NCI-H2081 treated with DMSO at 0.1 percent for 48 hours (cell line): ENCODE measurements at places on chromosomes 5 and 9.

GRCh38 chr9:126391713-126392661 is 65.4 kb downstream of the MVB12B start:
- no peak for DNase-seq

DNA sequence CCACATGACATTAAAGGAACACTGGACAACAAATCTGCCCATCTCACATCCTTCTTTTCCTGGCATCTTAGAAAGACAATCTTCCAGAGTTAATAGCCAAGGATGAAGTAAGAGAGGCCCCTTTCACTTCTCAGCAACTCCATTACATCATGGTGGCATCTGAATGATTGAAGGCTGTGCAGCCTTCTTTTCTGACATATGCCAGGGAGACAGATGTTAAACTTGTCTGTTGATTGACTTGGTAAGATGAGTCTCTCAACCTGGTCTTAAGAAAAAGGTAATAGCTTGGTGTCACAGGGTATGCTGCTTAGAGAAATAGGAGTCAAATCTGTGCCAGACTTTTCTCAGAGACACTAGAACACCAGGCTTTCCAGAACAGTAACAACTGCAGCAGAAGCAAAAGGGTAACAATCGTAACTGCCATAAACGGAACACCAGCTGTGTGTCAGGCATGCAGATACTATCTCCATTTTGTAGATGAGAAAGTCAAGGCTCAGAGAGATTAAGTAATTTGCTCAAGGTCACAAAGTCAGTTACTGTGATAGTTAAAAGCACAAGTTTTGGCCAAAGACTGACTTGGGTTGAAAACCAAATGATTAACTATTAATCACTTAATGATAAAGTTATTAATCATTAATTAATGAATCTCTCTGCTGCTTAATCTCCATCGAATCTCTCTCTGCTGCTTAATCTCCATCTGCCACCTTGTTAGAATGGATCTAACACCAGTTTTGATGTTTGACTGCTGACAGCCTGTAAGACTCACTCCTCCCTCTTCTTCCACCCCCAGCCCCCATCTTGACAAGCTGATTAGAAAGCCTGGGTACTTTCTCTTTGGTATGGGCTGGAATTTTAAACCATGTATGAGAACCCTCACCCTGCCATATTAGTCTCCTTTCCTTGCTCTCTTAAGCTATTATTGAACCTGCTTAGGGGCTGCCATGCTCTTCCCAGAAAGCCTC is 353.5 kb downstream of the ENC1 start:
- no peak for DNase-seq

DNA sequence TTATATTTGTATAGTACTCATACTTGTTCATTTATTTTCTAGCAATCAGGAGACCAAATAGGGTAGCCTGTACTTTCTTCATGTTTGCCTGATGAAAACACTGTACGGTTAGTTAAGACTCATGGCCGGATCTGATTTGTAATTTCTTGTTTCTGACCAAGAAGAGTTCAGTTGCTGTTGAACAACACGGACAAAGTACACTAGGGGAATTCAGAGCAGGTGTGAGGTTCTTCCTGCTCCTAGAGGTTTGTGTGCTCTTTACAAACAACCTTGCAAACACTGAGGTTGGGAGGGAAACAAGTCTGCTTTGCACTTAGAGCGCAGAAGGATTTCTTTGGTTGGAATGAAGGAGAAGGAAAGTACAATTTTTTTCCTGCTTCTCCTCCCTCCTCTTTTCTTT is 69.7 kb downstream of the TRIO start:
- DNase-seq, result no peak

- DNase-seq, result no peak
Measured at GRCh38 chr5:73612799-73613198, 13.2 kb upstream of the ARHGEF28 start.

DNA sequence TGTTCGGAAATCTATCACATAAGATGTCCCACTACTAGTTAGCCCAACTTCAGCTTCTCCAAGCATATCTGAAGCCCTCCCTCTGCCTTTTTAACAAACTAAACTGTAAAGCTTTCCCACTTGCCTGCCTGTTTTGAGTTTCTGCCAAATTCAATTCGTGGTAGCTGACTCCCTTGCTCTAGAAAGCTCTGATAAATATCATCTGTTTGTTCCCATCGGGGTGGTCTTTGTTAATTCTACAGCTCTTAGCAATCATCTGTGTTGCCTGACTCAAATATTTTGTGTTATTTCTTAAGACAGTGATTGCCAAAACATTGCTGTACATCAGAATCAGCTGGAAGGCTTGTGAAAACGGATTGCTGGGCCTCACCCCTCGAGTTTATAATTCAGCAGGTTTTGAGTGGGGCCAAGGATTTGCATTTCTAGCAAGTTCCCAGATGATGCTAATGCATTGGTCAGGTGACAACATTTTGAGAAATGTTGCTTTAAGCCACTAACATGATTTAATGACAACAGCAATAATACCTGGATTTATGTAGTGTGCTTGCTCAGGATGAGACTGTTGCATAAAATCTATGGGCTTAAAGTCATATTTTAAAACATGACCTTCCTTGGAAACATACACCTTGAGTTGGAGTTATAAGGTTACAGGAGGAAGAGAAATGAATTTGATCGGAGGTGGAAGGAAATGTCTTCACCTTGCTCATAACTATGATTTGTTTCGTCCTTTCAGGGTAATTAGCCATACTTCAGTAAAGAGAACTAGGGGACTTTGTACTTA is 631.9 kb downstream of the PSAT1 start:
- no peak for DNase-seq

GRCh38 chr9:130995086-130996011 is 13.6 kb upstream of the LAMC3 start:
- no peak for DNase-seq

DNA sequence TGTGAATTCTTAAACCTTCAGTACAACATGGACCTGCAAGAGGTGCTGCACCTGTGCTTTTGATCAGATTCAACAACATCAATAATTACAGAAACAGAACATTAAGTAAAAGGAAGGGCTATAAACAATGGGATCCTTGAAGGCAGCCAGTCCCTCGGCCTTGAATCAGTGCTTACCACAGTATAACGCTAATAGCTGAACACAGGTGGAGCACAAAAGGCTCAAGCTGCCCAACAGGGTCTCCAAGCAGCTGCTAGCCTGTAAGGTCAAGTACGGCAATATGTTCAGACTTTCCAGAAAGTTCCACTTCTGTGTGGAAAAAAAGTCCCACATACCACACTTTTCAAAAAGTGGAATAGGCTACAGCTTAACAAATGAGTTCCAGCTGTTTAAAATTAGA is 61.9 kb upstream of the ITGA1 start:
- no peak for DNase-seq

DNA sequence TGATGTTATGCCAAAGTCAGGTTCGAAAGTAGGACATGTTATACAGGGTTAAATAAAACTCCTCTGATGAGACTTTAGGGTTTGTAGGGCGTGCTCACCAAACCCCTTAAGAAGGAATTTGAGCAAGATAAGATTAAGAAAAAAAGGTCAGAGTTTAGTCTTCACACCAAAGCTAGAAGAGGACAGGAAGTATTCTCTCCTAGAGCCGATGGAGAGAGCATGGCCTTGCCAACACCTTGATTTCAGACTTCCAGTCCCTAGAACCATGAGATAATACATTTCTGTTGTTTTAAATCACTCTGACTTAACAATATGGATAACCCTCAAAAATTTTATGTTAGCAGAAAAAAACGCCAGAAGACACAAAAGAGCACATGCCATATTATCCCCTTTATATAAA is 16.3 kb upstream of the PLCXD3 start:
- no peak for DNase-seq

DNA sequence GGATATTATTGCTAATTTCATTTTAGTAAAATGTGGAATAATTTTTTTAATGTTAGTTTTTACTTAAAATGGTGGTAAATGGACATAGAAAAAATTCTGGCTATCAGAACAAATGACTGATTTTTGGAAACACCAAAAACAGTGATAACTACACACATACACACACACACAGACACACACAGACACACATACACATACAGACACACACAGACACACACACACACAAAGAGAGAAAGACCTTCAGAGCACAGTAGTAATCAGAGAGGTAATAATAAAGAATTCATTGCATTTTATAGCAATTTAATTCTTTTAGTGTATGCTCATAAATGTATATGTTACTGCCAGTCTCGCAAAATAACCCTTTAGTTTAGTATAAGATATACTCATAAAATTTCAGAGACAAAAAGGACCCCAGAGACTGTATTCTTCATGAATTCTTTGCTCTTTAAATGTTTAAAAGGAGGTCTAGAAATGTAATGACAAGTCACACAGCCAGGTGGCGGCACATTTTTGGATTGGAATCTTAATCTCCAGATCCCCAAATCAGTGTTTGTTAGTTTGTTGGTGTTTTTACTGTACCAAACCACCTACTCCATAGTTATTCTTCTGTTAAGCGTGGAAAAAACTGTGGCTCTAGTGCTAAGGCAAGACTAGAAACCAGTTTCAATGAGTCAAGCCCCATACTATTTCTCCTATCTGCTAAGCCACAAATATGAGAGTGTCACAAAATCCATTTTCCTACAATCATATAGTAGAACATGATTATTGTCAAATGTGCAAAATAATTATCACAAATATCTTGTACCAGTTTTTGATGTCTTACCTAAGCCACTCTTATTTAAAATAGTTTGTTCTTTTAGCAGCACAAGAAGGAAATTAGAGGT is 109.9 kb downstream of the EDIL3 start:
- DNase-seq, result no peak

GRCh38 chr9:124969401-124969800 is 28.5 kb upstream of the GOLGA1 start:
- no peak for DNase-seq

DNA sequence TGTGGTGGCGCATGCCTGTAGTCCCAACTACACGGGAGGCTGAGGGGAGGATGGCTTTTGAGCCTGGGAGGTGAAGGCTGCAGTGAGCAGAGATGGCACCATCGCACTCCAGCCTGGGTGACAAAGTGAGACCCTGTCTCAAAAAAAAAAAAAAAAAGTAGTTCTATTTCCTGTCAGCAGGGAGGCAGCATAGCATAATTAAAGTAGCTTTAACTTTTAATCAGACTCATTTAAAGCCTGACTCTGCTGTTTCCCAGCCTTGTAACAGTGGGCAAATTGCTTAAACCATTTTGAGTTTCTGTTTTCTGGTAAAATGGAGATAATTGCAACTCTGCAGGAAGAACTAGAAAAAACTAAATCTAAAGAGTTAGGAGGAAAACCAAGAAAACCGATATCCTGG is 31.2 kb downstream of the CNOT6 start:
- DNase-seq, result no peak

DNA sequence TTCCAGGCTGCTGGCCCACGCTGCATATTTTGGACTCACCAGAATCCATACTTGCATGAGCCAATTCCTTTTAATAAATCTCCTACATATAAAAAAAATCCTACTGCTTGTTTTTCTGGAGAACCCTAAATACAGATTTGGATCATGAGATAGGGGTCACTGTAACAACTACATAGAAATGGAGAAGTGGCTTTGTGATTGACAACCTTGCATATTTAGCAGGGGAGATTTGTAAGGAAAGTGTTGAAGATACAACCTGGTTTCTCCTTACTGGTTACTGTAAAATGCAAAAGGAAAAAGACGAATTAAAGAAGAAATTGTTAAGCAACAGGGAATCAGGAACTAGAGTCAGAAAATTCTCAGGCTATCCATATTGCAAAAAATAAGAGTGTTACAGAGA is 74.8 kb downstream of the HABP4 start:
- no peak for DNase-seq

GRCh38 chr9:73180403-73180802 is 28.7 kb downstream of the ANXA1 start:
- DNase-seq, result no peak

DNA sequence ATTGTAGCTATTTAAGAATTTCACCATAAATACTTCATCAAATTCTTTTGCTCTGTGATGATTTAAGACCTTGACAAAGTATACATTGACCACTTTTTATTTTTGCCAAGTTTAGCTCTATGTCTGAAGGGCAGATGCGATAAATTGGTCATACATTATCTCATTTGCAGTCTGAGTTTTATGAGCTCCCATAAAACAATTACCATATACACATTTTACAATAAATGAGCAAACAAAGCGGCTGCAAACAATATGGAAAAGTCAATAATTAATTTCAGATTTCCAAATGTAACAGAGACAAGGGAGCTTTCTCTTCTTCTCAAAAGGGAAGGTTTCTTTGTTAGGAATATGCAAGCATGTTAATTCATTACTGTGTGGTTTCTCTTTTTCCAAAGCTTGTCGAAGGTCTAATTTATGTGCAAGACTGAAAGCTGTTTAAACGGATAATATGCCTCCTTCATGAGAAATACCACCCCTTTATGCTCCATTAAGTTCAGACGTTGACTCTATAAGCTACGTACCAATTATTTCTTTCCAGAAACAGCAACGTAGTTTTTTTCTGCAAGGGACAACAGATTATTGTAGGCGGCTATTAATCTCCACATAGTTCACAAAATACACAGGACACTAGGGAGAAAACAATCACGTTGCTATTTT is 7.0 kb upstream of the IZUMO3 start:
- peak; percentile 46 for DNase-seq

- DNase-seq, result no peak
Measured at GRCh38 chr5:89849830-89850512, 559.6 kb downstream of the CETN3 start.

DNA sequence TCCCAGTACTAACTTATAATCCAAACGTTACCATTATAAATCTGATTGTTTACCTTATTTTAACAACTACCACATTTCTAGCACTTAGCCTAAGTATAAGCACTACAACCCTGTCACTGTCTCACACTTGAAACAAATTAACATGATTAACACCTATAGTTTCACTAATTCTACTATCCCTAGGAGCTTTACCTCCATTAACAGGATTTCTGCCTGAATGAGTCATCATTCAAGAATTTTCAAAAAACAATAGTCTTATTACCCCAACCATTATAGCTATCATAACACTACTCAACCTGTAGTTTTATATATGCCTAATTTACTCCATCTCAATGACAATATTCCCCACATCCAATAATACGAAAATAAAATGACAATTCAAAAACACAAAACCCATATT is 89.6 kb downstream of the INSL6 start:
- no peak for DNase-seq

DNA sequence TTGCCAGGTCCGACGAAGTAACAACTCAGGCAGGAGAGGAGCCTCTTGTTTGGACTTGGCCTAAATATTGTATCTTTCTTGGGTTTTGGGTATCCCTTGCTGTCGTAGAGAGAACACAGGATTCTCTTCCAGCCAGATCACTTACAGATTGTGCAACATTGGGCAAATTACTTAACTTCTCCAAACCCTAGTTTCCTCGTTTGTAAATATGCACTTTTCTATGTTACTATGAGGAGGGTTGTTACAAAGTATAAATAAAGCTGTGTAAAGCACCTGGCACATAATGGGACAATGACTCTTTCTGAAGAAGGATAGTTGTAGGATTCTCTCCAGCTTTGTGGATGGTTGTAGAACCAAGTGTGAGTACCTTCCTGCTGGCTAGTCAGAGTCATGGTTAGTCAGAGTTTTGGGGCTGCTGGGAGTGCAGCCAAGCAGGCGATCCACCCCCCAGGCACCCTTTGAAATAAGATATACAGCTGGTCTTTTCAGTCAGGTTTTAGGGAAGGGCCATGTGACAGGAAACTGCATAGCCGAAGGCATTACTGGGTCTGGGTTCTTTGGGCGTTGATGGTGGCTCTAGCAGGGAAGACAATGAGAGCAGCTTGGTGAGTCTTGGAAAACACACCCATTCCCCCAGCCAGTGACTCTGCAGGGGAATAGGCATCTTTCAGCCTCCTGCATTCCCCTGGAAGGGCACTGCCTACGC is 49.9 kb upstream of the GDNF start:
- no peak for DNase-seq
